Effector memory CD4-positive, alpha-beta T cell (primary cell): ENCODE measurements at places on chromosomes 13 and 19.

DNA sequence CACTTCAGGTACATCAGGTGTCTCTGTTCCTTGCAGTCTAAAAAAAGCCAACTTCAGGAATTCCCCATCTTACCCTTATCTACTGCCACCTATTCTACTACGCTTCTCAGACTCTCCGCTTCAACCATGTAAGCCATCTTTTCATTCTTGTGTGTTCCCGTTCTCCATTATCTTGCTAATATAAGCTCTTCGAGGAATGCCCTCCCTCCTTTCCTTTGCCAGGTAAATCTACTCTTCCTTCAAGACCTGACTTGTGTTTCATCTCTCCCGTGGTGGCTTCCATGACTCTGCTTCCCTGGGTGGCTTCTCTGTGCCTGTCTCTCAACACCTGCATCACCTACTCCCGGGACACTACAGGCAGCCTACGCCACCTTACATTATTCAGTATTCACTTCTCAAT, 42.3 kb upstream of the MEDAG start:
- DNase-seq = no peak

- no peak for DNase-seq
These were observed 748 bp upstream of the ZNF552 start for GRCh38 chr19:57815247-57816075.

DNA sequence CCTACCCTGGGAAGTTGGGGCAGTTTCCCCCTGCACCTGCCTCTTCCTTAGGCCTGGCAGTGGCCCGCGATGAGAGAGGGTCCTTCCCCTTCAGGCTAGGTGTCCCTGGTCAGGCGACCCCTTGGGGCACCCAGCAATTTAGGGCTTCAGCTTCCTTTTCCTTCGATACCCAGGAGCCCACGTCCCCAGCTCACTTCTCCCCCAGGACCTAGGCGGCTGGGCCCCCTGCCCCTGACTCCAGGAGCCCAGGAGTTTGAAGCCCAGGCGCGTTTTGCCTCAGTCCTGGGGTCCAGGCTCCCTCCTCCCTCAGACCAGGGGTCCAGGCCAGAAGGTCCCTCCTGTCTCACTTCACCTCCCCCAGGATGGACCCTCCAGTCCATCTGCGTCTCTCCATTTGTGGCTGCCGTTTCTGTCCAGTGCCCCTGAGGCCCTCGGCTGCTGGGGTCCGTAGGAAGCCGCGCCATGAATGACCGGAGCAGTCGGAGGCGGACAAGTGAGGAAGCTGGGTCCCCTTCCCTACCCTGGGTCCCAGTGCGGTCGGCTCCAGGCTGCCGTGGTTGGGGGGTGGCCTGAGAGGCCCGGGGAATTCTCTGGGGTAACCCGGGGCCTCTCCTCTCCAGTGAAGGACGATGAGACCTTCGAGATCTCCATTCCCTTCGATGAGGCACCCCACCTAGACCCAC, 714 bp downstream of the CCDC106 start:
- no peak for DNase-seq

DNA sequence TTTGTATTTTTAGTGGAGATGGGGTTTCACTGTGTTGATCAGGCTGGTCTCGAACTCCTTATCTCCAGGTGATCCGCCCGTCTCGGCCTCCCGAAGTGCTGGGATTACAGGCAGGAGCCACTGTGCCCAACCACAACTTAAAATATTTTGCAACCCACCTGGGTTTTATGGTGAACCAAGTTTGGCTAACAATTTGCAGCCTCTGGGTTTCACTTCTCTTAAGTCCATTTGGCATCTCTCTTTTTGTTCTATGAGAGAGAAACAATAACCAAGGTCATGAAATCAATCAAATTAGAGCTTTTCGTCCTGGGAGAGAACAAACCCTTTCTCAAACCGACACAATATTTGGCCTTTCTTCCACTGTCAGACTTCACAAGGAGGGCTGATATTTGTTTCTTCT, 5.6 kb upstream of the SMAD9 start:
- DNase-seq = no peak

GRCh38 chr13:26051231-26051656, 572 bp downstream of the SHISA2 start:
- DNase-seq = no peak

- DNase-seq = no peak
These were observed 3.5 kb upstream of the ADM5 start for GRCh38 chr19:49685845-49686332.

DNA sequence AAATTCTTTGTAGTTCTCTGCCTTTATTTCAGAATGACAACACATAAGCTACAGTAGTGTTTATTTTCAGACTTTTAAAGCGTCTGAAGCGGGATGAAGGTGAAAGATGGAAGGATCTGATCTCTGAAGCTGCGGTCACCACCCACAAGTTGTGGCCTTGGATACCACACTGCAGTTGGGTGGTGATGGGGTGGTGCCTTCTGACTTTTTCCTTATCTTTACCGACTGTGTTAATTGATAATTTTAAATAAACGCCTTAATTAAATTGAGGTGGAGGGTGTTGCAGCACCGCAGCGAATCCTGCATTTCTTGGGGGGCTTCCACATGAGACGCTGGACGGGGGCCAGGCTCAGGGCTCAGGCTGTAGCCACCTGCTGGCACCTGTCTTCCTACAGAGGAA, 1.3 kb downstream of the TFDP1 start:
- DNase-seq = no peak

DNA sequence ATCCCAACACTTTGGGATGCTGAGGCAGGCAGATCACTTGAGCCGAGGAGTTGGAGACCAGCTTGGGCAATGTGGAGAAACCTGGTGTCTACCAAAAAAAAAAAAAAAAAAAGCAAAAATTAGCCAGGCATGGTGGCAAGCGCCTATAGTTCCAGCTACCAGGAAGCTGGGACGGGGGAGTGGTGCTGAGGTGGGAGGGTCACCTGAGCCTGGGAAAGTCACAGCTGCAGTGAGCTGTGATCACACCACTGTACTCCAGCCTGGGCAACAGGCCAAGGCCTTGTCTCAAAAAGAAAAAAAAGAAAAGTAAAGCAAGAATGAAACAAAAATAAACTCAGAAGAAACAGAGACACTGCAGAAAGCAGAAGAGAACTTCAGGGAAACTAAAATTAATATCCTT, 31.6 kb downstream of the MTRF1 start:
- no peak for DNase-seq
